LHCN-M2 (cell line): ENCODE measurements at places on chromosomes 6 and 20. TPM values are rescaled to one million over a fixed set of nuclear protein-coding genes. Genes with fewer than 3 reads are reported as not detected.
A peak's percentile ranks its signal among the peaks of the same experiment; 100 is the strongest.

DNA sequence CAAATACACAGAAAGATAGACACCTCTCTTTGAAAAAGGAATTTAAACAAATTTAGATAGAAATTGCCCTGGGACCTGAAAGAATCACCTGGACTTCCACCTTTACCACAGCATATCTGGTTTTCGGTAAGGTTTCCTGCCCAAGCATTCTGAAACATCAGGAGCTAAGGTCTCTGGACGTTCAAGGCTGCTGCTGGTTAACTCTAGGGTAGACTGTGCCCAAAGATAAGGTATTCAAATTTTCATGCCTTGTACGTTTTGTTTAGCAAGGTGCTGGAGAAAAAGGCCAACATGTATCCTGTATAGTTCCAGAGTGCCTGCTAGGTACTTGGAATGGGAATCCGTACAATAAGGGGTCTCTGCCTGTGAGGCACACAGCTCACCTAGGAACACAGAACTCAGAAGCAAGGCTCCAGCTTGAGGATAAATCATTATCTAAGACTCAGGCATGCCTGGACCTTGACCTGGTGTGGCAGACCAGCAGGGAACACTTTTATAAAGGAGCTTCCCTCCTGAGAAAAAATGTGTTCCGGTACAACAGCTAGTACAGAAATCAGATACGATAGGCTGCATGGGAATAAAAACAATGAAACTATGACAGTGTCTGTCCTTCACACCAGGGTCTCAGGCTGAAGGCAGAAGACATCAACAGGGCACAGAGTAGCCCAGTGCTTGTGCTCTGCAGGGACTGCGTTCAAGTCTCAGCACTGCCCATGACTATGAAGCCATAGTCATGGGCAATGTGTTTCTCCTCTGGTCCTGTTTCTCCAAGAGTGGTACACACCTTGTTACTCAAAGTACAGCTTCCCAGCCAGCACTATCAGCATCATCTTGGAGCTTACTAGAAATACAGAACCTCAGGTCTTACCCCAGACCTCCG lies 70.4 kb downstream of the METTL24 start:
- no peak for DNase-seq

MUCL3 gene
- total RNA-seq, result not detected in 2 replicates

BTNL2 gene
- not detected in 2 replicates for total RNA-seq

DNA sequence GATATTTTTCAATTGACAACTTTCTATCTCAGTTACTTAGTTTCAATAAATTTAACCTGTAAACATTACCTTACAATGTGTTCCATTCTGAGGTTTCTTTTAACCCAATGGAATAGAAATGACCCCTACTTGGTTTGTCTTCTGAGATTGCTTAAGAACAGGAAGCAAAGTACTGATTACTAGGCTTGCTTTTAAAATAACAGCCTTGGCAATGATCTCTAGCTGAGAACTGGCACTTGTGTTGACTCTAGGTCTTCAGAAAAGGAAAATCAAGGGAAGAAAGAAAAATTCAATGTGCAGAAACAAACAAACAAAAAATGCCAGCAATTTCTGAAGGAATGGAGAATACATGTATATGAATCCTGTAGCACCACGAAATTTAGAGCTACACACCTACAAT lies 66.1 kb downstream of the SYNE1 start:
- DNase-seq, result no peak

- DNase-seq, result peak; percentile 14
Measured at GRCh38 chr6:156876302-156876701, 99.1 kb downstream of the ARID1B start.

DNA sequence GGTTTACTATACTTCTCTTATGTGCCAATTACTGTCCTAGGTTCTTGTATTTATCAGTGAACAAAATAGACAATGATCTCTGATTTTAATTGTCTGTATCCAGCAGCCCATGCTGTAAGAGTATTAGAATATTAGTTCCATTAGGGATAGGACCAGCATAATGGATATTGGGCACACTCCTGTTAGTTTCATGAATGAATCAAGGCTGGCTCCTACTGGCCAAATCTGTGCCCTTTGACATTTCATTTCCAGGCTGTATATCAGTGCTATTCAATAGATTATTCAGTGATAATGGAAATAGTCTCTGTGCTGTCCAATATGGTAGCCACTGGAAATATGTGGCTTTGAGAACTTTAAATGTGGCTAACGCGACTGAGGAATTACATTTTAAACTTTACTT lies 1007.9 kb upstream of the FLRT3 start:
- DNase-seq, result no peak

DNA sequence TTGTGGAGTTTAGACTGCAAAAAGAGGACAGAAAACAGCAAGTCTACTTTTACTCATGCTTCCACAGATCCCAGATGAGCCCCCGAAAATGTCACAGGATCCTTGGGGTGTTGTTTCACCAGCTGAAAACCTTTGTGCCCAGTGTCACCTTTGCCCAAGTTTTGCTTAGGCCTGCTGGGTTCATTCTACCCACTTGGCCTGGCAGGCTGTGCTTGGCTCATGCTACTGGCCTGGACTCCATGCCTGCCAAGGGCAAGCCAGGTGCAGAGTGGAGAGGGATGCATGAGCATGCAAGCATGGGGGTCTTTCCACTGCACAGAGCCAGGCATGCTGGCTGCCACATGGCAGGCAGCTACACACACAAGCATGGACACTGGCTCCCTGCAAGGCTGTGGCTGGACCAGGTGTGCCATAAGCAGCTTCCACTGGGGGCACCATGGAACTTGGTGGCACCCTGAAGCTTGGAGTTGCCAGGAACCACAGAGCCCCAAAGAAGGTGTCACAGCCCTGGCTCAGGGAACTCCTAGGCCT lies 1082.0 kb downstream of the KHDRBS2 start:
- no peak for DNase-seq

DEFB132 gene
- not detected in 2 replicates for total RNA-seq

DNA sequence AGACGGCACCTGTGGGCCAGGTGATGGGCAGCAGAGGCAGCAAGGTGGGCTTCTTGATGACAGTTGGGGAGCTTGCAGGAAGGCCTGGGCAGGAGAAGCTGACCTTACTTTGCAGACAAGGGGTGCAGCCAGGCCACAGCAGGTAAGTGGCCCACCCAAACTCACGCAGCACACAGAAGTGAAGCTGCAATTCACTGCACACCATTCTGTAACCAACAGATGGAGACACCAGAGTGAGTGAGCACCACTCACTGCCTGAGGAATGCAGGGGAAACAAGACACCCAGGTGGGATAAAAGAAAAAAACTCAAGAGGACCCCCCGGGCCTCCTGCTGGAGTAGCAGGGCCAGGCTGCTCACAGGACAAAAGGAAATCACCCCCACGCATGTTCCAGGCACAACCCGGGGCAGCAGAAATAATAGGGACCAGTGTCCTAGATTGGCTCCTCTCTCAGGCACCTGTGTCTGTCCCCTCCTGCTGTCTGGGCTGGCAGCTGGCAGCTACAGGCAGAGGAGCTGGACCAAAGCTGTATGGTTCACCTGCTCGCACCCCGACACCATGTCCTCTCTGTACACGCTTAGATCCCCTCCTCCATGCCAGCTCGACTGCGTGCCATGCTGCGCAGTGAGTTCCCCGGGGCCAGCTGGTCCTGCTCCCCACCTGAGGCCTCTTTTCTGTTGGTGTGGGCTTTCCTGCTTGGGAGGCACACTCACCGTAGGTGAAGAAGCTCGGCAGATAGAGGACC lies 4.9 kb downstream of the MTCH1 start:
- no peak for DNase-seq

- DNase-seq, result no peak
Measured at GRCh38 chr20:39421571-39422105, 459.5 kb downstream of the DHX35 start.

DNA sequence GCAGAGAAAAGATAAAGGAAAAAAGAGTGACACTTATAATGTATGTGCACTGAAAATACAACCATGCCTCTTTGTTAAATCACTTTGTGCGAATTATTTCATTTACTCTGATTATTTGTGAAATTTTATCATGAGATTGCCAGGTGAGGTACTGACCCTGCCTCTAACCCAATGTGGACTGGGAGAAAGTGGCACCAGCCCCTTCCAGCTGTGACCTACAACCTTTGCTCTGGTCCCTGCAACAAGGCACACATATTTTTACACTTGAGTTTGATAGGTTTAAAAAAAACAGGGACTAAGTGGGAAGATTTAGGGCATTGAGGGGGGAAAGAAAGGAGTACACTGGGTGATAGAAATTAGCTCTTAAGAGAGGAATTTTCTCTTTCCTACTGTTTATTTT lies 80.3 kb upstream of the ISM1 start:
- DNase-seq, result no peak

DNA sequence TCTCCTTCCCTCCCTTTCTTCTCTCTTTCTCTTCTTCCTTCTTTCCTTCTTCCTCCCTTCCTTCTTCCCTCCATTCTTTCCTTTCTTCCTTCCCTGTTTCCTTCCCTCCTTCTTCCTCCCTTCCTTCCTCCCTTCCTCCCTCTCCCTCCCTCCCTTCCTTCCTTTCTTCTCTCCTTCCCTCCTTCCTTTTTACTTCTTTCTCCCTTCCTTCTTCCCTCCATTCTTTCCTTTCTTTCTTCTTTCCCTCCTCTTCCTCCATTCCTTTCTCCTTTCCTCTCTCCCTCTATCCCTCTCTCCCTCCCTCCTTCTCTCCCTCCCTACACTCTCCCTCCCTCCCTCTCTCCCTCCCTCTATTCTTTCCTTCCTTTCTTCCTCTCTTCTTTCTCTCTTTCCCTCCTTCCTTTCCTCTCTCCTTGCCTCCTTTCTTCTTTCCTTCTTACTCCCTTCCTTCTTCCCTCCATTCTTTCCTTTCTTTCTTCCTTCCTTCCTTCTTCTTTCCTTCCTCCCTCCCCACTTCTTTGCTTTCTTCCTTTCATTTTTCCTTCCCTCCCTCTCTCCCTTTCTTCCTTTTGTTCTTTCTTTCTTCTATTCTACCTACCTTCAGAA lies 200.4 kb upstream of the SSTR4 start:
- DNase-seq, result no peak

- no peak for DNase-seq
Measured at GRCh38 chr6:105680131-105680530, 277.2 kb upstream of the PREP start.

CCM2L gene
- not detected in 2 replicates for total RNA-seq

- DNase-seq, result no peak
Measured at GRCh38 chr6:118494091-118494490, 54.0 kb upstream of the PLN start.

DNA sequence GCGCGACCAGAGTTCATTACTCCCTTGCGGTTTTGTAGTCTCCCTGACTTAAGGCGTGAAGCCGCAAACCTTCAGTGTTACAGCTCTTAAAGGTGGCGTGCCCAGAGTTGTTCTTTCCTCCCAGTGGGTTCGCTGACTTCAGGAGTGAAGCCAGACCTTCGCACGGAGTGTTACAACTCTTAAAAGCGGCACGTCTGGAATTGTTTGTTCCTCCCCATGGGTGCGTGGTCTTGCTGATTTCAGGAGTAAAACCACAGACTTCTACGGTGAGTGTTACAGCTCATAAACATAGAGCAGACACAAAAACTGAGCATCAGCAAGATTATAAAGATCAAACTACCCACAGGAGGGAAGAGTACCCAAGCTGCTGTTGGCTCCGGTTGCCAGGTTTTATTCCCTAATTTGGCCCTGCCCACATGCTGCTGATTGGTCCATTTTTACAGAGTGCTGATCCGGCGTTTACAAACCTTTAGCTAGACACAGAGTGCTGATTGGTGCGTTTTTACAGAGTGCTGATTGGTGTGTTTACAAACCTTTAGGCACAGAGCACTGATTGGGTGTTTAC lies 10.4 kb downstream of the TMEM14C start:
- no peak for DNase-seq

DNA sequence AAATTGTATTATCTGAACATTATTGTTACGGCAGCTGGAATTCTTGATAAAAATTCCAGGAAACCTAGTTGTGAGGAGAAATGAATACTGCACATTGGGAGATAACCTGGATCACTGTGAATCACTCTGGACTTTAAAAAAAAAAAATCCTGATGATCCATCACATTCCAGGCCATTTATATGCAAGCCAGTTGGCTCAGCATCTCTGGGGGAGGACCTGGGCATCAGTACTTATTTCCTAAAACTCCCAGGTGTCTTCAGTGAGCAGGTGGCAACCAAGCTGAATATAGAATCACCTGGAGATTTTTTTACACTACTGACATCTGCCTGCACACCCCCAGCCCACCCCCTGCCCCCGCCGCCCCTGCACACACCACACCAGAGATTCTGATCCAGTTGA lies 39.1 kb upstream of the SIRT5 start:
- DNase-seq, result no peak

DNA sequence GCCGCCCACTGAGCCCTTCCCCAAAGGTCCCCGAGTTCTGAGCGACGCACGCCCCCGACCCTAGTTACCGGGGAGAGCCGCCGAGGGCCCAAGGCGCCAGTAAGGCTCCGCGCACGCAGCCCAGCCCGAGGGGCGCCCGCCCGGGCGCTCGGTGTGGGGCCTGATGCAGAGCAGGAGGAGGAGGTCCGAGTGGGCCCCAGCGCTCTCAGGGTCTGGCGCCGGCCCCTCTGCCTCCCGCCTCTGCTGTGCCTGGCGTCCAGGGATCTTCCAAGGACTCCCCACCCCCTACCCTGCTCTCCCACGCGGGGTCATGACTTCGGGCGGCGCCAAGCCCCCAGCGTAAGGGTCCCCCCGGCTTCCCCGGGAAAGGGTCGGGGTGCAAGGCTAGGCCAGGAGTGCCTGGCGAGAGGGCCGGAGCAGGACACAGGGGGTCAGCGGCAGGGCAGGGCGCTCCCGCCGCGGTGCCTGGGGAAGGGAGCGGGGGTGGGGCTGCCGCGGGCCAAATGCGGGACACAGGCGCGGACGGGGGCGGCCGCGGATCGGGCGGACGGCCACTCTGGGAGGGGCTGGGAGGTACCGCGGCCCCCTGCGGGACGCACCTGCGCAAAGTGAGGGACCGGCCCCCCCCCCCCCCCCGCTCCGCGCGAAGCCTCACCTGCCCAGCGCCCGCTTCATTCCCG lies 637 bp downstream of the ABHD12 start:
- peak; percentile 11 for DNase-seq

GRCh38 chr6:110547266-110547964 lies 71.0 kb upstream of the SLC22A16 start:
- DNase-seq, result peak; percentile 71

DNA sequence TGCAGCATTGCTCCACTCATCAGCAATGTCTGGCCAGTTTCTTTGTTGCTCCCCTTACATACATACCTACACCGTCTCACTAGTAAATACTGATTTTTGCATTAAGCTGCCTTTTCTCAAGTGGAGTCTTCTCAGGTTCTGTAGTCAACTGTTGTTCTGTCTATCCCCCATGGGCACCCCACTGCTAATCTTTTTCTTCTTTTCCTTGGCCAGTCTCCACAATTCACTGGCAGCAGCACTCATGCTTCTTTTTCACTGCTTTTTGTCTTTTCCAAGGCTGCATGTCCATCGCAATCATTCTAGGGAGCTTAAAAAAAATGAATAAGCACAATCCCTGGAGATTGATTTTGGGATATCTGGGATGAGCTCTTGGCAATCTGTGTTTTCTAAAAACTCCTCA lies 10.3 kb upstream of the ERVFRD-1 start:
- DNase-seq, result no peak
